ENCODE measurements at places on chromosomes 4 and X. TPM values are rescaled to one million over a fixed set of nuclear protein-coding genes. Genes with fewer than 3 reads are reported as not detected.

BMX gene
- total RNA-seq: 141 TPM

BEX5 gene
- 6.5 TPM for total RNA-seq

FRMPD3 gene
- total RNA-seq: not detected

IQCM gene
- total RNA-seq: not detected

TEX13B gene
- not detected for total RNA-seq

FATE1 gene
- not detected for total RNA-seq

MAGED4 gene
- total RNA-seq: 2.0 TPM

FABP2 gene
- not detected for total RNA-seq

CDX4 gene
- total RNA-seq: not detected

RADX gene
- under 0.01 TPM for total RNA-seq

TEX13D gene
- not detected for total RNA-seq

WDR19 gene
- 18.2 TPM for total RNA-seq

HMGN5 gene
- 0.30 TPM for total RNA-seq

TMEM271 gene
- total RNA-seq: not detected

DIAPH2 gene
- 22.1 TPM for total RNA-seq

KLHL8 gene
- total RNA-seq: 14.4 TPM

C1GALT1C1 gene
- 72.4 TPM for total RNA-seq

CXCL9 gene
- total RNA-seq: not detected

MAGIX gene
- 0.65 TPM for total RNA-seq

PFKFB1 gene
- not detected for total RNA-seq

HSD17B13 gene
- not detected for total RNA-seq

Measured in epithelial cell of umbilical artery (primary cell).